ENCODE measurements at places on chromosomes 1 and 21.
A peak's percentile ranks its signal among the peaks of the same experiment; 100 is the strongest.

- no peak for DNase-seq
Measured at GRCh38 chr1:159889821-159890252, 10.1 kb downstream of the CFAP45 start.

DNA sequence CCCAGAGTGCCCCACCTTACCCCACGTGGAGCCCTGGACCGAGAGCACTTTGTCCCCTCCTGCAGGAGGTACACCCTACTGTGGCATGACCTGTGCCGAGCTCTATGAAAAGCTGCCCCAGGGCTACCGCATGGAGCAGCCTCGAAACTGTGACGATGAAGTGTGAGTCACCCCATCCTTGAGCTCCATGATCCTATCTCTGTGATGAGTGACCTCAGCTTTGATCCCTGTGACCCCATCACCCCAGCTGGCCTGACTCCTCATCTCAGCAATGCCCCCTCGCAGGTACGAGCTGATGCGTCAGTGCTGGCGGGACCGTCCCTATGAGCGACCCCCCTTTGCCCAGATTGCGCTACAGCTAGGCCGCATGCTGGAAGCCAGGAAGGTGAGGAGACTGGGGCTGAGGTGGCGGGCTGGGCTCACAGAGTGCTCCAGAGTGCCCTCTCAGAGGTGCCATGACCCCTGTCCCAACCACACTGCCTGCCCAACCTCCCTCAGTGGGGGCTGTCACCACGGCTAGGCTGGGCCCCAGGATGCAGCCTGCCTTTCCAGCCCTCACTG, 16.2 kb upstream of the MPL start:
- no peak for DNase-seq

DNA sequence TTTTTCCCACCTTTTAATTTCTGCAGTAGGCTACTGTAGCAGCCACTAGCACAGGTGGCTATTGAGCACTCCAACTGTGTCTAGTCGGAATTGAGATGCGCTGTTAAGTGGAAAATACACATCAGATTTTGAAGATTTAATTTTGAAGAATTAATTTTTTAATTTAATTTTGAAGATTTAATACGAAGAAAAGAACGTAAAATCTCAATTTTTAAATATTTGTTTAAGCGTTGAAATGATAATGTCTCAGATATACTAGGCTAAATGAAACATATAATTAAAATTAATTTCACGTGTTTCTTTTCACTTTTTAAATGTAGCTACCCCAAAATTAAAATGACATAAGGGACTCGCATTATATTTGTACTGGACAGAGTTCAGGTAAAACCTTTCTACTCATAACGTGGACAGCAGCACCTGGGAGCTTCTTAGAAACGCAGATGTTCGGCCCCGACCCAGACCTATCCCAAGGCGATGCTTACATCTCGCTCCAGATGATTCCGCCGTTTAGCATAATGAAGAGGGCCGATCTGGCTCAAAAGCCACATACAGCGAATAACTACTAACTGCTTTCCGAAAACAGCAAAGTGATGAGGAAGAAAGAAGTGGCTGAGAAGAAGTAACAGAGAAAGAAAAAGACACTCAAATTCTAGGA, 717 bp downstream of the CRYZL1 start:
- no peak for DNase-seq

DNA sequence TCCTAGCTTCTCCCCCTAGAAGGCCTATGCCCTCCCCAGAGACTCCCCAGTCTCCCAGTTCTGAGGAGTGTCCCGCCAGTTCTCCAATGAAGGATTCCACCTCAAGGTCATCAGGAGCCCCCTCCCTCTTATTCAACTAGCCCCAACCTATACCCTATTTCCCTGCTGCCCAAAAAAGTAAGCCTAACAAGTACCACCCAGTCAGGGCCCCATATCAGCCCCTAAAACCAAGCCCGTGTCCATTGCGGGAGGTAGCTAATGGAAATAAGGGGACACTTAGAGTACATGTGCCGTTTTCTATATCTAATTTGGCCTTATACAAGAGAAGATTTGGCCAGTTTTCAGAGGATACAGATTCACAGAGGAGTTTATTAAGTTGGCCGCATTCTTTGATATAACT, 416.2 kb downstream of the MATN1 start:
- no peak for DNase-seq

- DNase-seq = no peak
Measured at GRCh38 chr1:246875041-246876026, 56.4 kb downstream of the AHCTF1 start.

DNA sequence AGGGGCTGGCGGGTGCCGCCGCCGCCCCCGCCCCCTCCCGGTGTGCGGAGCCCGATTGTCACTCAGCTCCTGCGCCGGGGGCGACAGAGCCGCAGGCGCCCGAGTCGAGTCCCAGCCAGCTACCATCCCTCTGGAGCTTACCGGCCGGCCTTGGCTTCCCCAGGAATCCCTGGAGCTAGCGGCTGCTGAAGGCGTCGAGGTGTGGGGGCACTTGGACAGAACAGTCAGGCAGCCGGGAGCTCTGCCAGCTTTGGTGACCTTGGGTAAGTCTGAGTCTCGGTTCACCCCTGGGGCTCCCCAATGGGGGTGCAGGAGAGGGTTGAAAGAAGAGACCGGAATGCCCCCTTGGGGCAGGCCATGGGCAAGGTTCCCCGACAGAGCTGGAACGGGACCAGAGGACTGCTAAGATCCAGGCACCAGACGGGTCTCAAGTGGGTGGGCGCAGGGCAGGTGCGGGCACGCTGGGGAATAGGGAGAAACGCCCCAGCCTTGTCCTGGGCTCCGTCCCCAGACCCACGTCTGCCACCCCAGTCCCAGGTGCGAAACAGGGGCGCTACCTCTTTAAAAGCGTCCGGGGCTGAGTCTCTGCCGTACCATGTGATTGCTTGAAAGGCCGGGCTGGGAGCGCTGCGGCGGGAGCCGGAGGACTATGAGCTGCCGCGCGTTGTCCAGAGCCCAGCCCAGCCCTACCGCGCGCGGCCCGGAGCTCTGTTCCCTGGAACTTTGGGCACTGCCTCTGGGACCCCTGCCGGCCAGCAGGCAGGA, at the start of gene ADORA1:
ADORA1 (plus strand) TSS at position 61 of the 765 bp plus-strand sequence. CDS start 1,116 bp downstream, outside the sequence.
- DNase-seq = no peak

GRCh38 chr1:29415861-29416260, 179.5 kb downstream of the PTPRU start:
- DNase-seq = no peak

- DNase-seq = no peak
Measured at GRCh38 chr1:5734414-5734813, 257.8 kb downstream of the NPHP4 start.

DNA sequence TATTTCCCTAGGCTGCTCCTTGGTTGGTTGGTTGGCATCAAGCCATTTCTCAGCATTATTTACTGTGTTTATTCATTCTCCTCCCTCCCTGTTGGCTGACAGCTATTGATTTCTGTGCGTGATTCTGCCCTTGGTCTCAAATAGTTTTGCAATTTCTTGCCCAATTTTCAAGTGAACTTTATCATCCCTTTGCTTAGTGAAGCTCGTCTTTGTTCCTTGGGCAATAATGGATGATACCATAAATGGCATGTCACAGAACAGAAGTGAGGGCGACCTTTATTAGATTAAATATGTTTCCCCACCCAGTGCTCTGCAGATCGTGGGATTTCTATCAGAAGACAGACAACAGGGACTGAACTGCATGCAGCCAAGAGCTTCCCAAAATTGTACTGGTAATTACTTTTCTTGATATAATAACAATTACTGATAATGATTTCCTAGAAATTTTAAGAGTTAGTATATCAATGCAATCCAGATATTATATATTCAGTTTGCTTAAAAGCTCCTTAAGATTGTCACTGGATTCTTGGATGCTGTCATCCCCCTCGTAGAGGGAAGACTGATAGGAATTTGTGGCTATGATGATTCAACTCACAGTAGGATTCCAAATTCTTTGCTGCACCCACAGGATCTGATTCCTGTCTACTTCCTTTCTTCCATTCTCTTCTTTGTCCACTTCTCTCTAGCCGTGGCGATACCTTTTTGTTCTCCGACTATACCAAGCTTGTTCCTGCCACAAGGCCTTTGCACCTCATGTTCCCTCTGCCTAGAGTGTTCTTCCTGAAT, 122.1 kb upstream of the KAZN start:
- DNase-seq = no peak

DNA sequence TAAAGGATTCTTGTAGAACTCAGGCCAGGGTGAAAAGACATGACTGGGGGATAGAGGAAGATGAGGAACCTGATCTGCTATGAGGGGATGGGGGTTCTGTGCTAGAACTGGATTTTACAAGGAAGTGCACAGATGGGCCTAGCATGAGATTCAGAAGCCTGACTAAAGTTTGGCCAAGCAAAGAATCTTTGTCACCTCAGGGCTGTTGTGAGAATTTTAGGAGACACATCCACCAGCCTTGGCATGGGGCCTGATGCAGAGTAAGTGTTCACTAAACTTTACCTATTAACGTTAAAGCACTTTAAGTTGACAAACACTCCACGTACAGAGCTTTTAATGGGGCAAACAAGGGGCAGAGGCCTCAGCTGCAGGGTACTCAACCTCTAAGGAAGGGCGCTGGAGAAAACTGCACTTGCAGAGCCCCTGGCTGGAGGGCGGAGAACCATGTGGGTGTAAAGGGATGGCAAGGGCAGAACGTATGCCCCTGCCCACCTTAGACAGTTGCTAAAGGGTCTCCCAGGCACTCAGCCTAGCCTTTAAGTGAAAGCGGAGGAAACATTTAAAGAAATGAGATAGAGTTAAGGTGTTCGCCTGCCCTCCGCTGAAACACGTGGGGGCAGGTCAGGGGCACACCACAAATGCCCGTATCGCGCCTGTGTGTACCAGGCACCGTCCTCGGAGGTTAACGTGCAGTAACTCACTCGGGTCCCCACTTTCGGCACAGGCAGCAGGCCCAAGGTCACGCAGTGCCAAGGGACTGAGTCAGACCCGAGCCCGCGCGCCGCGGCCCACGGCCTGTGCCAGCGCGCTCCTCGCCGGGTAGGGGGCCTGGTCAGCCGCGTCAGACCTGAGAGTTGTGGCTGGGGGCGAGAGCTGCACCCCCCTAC, 990 bp upstream of the MRPS6 start:
- no peak for DNase-seq

GRCh38 chr1:232844791-232845190, 39.6 kb downstream of the MAP10 start:
- no peak for DNase-seq

DNA sequence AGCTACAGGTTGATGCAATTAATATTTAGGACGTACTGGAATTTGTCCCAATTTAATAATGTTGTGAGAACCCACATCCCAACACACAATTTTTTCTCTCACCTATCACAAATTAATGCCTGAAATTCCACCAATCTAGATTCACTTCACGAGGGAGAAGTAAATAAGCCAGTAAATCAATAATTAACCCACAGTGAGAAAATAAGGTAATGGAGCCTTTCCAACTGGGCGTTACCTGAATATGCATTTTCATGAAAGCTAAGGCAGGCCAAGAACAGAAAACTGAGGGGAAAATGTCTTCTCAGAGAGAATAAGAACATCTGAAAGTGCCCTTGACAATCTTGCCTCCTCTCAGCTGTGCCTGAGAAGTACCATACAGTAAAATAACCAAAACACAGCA, 240.8 kb upstream of the NR5A2 start:
- no peak for DNase-seq

- DNase-seq = no peak
Measured at GRCh38 chr21:45045481-45045880, 28.9 kb upstream of the ADARB1 start.

GRCh38 chr1:172360511-172360910, 60.0 kb upstream of the C1orf105 start:
- no peak for DNase-seq

DNA sequence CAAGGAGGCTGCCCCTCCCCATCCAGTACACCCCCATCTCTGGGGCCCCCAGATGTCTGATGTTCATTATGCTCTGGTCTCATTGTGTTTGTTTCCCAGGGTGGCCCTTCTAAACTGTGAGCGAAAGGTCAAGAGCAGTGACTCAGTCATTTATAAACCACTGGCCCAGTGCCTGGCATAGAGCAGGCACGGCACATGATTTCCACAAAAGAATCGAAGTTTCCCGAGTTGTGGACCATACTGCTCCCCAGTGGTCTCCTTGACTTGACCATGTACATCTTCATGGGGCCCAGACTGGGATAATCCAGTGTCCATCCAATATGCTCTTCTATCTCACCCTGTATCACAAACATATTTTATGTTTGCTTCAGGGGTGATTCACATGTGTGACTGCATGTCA, 153.3 kb downstream of the NR5A2 start:
- DNase-seq = no peak

DNA sequence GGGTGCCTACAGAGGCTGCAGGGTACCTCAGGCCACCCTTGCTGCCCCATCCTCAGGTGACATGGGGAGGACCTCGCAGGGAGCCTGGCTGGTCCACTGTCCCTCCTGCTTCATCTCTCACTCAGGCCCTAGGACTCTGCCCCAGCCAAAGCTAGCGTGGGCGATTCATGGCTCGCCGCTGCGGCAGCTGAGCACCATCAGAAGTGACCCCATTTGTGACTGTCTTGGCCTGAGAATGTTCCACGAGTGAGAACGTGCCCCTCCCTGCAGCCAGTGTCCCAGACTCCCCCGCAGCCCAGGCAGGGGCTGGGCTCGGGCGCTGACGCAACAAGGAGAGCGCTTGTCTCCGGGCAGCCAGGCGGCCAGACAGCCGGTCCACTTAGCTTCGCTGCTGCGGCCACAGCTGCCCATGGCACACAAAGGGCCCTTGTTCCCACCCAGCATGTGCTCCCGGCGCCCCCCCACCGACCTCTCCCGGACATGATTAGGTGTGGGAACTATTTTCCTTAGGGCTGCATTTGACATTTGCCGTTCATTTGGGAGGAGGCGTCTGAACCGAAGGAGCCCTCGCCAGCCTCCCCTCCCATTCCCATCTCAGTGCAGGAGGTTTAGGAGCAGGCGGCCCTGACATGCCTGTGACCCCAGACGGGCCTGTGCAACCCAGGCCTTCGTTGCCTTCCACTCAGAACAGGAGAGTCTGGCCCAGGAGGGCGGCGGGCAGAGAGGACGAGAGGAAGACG, 19.3 kb upstream of the POFUT2 start:
- DNase-seq = no peak

GRCh38 chr1:63454269-63454668, 68.8 kb downstream of the ITGB3BP start:
- DNase-seq = no peak

- no peak for DNase-seq
Measured at GRCh38 chr1:48227165-48228013, 4.9 kb downstream of the SLC5A9 start.

- no peak for DNase-seq
Measured at GRCh38 chr1:219837274-219837993, 90.9 kb downstream of the SLC30A10 start.

- peak; percentile 9 for DNase-seq
Measured at GRCh38 chr1:54230507-54231339, 30.8 kb downstream of the MRPL37 start.

DNA sequence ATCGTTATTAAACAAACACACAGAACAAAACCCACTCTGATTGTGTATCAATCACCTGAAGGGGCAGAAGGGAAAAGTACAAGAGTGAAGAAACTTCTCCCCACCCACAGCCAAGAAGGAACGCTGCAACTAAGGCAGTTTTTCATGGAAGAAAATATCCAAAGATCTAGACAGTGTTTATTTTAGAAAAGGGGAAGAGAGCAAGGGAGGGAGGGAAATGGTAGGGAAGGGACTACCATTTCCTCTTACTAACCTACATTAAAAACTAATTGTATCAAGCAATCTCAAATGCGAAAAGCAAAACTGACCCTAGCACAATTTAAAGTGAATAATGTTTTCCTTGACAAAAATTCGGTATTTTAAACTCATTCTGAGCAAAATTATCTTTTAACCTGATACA, 3.5 kb downstream of the NRIP1 start:
- DNase-seq = no peak

All from central memory CD4-positive, alpha-beta T cell (primary cell).